ENCODE measurements at places on chromosomes 5 and 9. TPM values are rescaled to one million over a fixed set of nuclear protein-coding genes. Genes with fewer than 3 reads are reported as not detected.

PPP3R2 gene
- total RNA-seq, result not detected

ST8SIA4 gene
- total RNA-seq, result 2.8 TPM

OTP gene
- not detected for total RNA-seq

GAPT gene
- total RNA-seq, result 0.75 TPM

UBE2QL1 gene
- 21.4 TPM for total RNA-seq

DNA sequence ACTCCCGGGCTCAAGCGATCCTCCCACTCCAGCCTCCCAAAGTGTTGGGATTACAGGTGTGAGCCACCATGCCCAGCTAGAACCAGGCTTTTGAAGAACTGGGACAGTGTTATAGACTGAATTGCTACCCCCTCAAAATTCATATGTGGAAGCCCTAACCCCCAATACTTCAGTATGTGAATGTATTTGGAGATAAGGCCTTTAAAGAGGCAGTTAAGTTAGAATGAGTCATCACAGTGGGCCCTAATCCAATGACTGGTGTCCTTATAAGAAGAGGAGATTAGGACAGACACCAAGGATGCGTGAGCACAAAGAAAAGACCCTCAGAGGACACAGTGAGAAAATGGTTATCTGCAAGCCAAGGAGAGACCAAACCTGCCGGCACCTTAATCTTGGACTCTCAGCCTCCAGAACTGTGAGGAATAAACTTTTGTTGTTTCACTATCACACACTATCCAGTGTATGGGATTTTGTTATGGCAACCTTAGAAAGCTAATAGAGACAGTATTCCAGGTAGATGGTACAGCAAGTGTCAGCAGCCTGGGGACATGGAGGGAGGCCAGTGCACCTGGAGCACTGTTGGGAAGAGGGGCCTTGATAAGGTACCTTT is 31.4 kb upstream of the ERGIC1 start:
- no peak for DNase-seq

DNA sequence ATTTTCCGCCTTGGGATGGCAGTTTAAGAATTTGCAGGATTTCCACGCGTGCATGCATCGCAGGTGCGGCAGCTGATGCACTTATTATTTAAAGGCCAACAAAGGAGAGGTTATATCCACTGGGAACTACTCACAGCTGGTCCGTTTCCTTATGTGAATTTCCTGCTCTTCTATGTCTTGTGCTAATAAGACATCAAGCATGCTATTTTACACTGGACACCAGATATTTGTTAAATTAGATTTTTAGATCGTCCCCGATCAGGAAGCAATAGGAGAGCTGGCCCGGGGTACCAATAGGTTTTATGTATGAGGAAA is 476 bp upstream of the DTWD2 start:
- DNase-seq, result no peak

DNA sequence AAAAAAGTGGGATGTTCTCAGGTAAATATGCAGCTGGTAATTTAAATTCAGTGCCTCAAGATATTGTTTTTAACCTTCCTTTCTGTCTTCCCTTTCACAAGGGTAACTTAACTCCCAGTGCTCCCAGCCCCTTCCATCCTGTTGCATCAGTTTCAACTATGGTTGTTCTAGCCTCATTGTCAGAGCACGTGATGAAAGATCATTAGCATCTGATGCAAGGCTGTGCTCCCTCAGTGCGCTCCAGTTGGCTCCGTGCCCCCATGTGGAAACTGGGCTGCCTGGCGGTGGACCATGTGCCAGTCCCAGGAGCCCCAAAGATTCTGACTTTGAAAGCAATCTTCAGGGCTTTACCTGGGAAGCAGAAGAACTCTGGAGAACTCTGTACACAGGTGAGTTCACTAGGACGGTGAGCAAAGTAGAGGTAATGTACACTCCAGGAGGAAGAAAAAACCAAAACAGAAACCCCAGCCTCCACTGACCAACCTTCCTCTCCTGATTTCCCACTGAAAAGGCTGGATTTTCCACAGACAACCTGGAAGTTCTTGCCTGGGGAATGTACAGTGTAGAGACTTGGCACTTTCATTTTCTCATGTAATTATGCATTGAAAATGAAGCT is 96.9 kb downstream of the SLC1A3 start:
- peak; percentile 63 for DNase-seq

- no peak for DNase-seq
Observed at GRCh38 chr5:73268826-73269225, 95.8 kb downstream of the TMEM174 start.

DNA sequence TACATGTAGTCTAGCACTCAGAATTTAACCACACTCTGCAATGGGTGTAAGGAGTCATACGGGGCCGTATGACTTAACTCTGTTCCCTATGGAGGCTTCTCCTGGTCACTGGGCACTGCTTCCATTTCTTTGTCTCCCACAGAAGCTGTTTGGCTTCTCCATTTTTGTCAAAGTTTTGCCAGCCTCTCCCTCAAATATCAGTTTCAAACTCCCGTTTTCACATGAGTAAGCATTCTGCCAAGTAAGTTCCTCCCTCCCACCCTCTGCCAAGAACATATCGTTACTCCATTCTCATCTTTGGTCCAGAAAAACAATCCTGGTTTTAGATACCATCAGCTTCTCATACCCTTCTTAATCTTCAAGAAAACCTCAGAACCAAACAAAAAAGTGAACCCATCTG is 6.1 kb downstream of the AFAP1L1 start:
- DNase-seq, result no peak

DNA sequence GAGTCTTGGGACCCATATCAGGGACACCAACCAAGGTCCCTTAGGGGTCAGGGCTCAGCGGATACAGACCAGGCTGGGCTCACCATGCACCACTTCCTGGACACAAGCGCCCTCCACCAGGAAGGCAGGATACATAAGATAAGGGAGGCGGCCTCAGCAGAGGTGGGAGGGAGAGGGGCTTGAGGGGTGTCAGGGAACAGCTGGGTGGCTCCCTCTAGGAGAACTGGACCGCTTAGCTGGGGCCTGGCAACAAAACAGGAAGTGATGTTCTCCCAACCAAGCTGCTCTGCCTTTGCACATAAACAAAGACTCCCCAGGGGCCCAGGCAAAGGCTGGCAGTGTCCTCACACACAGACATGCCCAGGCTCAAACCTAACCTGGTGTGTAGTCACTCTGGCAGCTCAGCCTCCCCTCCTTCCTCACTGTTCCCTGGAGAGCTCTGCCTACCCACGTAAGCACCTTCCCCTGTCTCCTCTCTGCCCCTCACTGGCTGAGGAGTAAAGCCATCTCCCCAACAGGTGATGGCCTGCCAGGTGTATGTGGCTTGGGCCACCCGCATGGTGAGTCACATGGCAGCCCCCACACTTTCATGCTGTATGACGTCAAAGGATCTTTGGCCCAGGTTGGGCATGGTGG is 5.8 kb upstream of the BICD2 start:
- DNase-seq, result peak; percentile 30

- DNase-seq, result no peak
Observed at GRCh38 chr5:78602400-78602799, 46.2 kb downstream of the LHFPL2 start.

GRCh38 chr5:76514292-76514691 is 108.9 kb downstream of the F2RL2 start:
- no peak for DNase-seq

GRCh38 chr9:78928625-78929405 is 631.9 kb downstream of the PSAT1 start:
- no peak for DNase-seq

DNA sequence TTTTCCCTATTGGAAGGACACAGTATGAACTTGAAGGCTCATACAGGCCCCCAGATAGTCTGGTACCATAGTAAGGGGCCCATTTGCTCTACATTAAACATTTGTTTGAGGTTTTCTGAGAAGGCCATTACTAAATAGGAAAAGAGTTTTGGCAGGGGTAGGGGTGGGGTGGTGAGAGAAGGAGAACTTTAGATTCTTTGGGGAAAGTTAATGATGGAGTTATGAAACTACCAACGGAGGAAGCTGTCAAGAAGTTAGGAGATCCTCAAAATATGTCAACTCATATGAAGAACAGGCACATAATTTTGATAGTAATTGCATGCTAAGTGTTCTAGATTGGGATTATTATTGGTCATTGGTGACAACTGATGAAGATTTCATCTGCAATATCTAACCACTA is 114.7 kb downstream of the TAF11L14 start:
- no peak for DNase-seq

- DNase-seq, result no peak
Observed at GRCh38 chr9:93131599-93132286, 2.3 kb downstream of the NINJ1 start.

- DNase-seq, result no peak
Observed at GRCh38 chr5:177325868-177326381, 14.2 kb upstream of the MXD3 start.

- peak; percentile 40 for DNase-seq
Observed at GRCh38 chr5:537621-538071, 13.4 kb upstream of the SLC9A3 start.

GRCh38 chr9:93031629-93032430 is 26.7 kb upstream of the SUSD3 start:
- no peak for DNase-seq

Data from heart left ventricle (tissue), 16 donors.